Activated CD8-positive, alpha-beta T cell treated with anti-CD3 and anti-CD28 coated beads, Interleukin-2, amount 10 ng/mL, durations not matched to agents 7 days and 5 days (primary cell): ENCODE measurements at places on chromosomes 2 and 18. TPM values are rescaled to one million over a fixed set of nuclear protein-coding genes. Genes with fewer than 3 reads are reported as not detected.

DNA sequence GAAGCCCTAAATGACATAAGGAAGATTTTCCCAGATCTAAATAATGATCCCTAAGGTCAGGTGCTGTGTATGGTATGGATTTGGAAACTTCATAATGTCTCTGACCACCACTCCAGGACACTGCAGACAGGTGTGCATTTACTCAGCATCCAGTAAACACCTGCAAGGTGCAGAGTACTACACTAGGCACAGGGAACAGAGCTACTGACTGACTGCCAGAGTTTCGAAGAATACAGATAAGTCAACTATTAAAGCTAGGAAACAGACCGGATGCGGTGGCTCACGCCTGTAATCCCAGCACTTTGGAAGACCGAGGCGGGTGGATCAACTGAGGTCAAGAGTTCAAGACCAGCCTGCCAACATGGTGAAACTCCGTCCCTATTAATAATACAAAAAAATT is 65.0 kb downstream of the ATP8B1 start:
- no peaks in the 10 kb centered on the region for H3K27me3 ChIP-seq
- no peaks in the 10 kb centered on the region for H3K4me1 ChIP-seq
- H3K36me3 ChIP-seq = peaks cover 2% of the 10 kb centered on the region

DNA sequence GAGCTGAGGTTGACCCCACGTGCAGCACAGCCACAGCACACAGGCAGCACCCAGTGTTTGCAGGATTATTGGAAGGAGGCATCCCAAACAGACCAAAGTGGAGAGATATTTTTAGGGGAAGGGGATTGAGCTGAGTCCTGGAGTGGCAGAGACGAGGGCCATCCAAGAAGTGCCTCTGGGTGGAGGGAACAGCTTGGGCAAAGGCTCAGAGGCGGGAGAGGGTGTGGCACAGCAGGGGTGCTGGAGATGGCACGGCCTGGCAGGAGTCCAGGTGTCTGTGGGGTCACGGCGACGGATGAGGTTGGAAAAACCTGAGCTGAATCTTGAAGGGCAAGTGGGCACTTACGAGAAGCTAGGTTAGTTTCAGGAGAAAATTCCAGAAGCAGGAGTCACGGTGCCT is 60.6 kb downstream of the INHBB start:
- DNase-seq = no peak
- H3K27me3 ChIP-seq = peaks cover 5% of the 10 kb centered on the region
- no peak overlapping the region for H3K4me3 ChIP-seq
- no peaks in the 10 kb centered on the region for H3K4me1 ChIP-seq
- no peak overlapping the region for H3K27ac ChIP-seq
- H3K36me3 ChIP-seq = no peaks in the 10 kb centered on the region

STPG4 gene
- total RNA-seq = not detected

DLGAP1 gene
- not detected for total RNA-seq

HRH4 gene
- not detected for total RNA-seq

SOX11 gene
- not detected for total RNA-seq

- no peak for DNase-seq
- no peaks in the 10 kb centered on the region for H3K36me3 ChIP-seq
- H3K27me3 ChIP-seq = peaks cover 41% of the 10 kb centered on the region
Observed at GRCh38 chr2:219484343-219485200, 14.1 kb upstream of the GMPPA start.

CD226 gene
- 52.2 TPM for total RNA-seq

CRYGC gene
- not detected for total RNA-seq

DNA sequence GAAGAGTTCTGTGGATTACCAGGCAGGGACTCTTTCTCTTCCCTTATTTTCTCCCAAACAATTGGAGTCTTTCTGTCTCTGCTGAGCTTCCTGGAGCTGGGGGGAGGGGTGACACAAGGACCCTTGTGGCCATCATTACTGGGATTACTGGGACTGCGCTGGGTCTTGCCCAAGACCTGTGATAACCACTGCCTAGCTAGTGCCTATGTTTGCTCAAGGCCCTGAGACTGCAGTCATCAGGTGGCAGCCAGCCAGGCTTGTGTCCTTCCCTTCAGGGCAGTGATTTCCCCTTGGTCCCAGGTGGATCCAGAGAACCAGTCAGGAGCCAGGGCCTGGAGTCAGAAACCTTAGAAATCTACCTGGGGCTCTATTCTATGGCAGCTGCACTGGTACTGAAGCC is 355.6 kb downstream of the PARD3B start:
- no peak overlapping the region for H3K4me3 ChIP-seq
- DNase-seq = no peak
- H3K4me1 ChIP-seq = peaks cover 45% of the 10 kb centered on the region
- H3K27me3 ChIP-seq = no peaks in the 10 kb centered on the region
